NCI-H2081 (cell line): ENCODE measurements at places on chromosomes 12 and 14.

DNA sequence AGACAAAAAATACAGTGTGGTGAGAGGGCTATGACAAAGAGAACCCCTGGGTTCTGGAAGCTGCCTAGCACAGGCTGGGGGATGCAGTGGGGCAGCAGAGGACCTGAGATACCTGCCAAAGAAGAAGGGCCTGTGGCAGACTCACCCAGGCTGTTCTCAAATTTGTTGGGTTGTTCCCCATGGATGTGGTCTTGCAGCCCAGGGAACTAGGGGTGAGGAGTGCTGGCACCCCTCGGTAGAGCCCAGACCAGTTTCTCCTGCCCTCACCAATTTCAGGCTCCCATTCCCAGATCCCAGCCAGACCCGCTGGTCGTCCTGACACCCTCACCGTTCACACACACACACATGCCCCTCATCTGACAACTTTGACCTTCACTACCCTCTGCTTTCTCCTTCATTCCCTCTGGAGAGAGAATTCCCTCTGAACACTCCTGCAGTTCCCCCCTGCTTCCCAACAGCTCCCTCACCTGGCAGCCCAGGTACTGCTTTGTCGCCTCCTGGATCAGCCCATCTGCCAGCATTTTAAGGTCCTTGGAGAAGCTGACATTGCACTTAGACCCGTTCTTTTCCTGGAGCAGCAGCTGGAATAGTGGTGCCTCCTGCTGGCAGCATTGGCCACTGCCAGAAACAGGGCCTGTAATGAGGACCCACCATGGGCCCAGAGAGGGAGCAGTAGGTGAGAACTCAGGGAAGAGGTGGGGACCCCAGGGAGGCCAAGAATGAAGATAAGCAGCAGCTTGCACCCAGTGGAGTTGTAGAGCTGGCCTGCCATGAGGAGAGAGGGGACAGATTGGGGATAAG is 5.9 kb upstream of the GDF11 start:
- peak; percentile 61 for DNase-seq

GRCh38 chr12:124767066-124767821 is 96.4 kb downstream of the SCARB1 start:
- DNase-seq: peak; percentile 43

GRCh38 chr12:105897311-105897725 is 241.4 kb downstream of the NUAK1 start:
- DNase-seq: no peak

DNA sequence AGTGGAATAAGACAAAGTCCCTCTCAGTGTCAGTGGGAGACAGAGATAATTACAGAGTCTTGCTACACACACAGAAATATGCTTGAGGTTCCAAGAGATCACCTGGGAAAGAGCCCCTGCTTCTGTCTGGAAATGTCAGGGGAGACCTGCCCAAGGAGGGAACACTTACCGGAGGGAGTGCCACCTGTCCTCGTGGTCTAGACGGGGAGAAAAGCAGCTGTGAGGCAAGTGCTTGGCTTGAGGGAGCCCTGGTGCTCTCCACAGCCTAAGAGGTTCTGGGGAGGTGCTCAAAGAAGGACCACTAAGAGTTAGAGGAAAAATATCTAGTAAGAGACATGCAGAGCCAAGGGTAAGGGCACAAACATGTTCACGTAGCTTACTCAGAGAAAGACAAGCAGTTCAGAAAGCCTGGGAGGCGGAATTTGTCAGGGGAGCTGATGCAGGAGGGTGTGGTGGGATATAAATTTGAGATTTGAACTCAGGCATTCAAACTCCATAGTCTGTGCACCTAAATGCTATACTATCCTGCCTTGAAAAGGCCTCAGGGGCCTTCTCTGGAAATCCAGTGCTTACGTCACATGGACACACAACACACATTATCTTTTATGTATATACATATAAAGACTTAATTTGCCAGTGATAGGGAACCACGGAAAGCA is 38.2 kb upstream of the GNPNAT1 start:
- no peak for DNase-seq

GRCh38 chr12:94699801-94700200 is 49.4 kb upstream of the TMCC3 start:
- DNase-seq: no peak

DNA sequence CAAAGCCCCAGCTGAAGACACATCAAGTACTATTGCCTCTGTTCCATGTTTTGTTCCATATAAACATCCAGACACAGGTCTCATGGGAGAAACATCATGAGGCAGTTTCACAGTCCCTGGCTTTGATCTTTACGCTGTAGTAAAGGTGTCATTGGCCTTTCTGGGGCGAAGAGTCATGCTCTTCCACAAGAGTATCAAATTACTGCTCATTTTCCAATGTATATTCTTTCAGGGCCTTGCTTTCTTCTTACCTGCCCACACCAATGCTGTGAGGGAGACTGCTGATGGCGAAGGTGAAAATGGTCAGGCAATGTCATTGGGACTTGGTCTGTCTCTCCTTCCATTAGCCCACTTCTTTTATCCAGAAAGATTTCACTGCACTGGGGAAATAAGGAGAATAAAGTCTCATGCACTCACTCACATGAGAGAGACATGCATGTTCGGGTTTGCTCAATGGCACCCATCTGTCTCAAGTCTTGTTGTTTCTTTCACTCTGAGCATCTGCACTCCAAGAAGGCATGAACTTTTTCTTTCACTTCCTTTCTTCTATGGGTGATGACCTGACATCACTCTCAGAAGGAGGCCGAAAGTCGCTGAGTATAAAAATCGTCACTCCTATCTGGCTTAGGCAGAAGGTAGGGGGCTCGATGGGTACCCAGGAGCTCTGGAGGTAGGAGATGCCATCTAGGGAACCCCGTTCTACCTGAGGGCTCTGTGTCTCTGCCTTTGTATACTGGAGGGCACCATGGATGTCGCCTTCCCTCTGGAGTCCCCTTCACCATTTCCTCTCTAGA is 1.3 kb upstream of the JDP2 start:
- DNase-seq: no peak

- no peak for DNase-seq
Measured at GRCh38 chr14:103312006-103312635, 21.9 kb upstream of the EIF5 start.

- no peak for DNase-seq
Measured at GRCh38 chr12:92930421-92930820, 1.3 kb upstream of the EEA1 start.

DNA sequence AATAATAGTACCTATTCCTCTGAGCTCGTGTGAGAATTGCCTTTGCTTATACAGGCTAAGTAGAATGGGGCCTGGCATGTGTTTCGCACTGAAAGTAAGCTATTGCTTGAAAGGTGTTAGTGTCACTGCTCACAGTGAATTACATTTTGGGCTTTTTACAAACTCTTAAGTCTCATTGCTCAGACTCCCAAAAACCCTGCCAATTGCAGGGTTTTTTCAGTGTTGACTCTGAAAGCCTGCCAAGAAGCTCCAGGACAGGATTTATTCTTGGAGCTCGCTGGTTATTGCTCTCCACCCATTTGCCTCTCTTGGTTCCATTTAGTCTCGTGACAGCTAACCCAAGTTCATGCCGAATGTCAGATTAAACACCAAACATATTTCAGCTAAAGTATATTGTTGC is 39.8 kb downstream of the NOPCHAP1 start:
- peak; percentile 39 for DNase-seq

GRCh38 chr12:31813305-31813704 is 84.5 kb upstream of the AMN1 start:
- DNase-seq: no peak

DNA sequence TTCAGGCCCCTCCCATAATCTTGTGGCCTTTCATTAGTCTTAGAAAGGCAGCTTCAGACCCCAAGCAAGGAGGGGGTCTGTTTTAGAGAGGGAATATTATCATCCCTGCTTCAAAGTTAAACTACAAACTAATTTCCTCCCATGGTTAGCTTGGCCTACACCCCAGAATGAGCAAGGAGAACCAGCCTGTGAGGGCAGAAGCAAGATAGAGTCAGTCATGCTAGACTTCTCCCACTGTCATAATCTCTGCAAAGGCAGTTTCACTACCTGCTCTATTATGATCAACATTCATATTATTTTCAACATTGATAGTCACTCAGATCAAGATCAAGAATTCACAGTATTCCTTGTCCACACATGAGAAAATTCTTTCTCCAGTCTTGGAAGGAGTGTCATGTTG is 105.1 kb downstream of the GXYLT1 start:
- DNase-seq: no peak

DNA sequence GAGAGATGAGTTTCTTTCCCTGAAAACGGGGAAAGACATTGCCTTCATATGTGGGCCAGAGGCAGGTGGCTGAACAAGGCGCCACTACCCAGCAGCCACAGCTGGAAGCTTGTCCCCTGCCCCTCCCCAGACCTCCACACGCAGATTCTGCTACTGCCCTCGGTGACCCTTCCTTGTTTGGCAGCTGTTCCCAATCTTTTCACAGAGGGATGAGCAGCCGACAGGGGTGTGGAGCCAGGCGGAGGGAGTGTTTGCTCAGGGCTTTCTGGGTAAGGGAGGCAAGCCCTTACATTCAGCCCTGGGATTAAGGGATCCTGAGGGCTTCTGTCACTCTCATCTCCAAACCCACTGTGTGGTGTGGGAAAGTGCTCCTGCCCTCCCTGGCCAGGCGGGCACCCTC is 4.5 kb upstream of the KRT4 start:
- DNase-seq: no peak

GRCh38 chr12:93347054-93347785 is 30.5 kb upstream of the NUDT4 start:
- no peak for DNase-seq

DNA sequence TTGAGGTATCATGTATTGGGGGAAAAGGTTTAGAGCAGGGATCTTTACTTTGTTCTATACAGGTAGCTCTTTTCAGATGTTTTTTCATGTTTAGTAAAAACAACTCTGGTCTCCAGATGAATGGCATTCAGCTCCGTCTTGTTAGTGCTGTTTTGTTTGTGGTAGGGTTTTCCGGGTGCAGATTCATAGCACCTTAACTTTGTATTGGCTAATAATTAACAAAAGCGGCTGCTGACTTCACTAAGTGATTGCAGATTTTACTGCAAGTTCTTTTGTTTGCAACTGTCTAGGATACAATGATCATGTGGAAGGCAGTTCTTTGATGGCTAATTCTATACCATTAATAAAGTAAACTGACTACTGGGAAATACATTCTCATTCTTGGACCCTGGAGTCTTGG is 32.2 kb upstream of the BHLHE41 start:
- no peak for DNase-seq

DNA sequence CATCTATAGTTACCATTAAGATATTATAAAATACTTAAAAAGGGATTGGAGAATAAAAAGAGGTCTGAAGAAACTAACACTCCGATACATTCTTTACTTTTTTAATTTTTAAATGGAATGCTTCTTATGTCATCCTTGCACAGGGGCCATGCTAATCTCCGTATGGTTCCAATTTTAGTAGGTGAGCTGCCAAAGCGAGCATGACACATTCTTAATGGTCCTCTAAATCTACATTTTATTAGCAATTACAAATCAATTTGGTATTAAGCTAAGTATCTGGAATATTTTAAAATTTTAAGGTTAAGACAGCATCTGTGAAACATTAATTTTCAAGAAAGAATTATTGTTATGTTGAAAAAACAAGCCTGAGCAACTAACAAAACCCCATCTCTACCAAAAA is 6.2 kb upstream of the ARID4A start:
- DNase-seq: no peak

DNA sequence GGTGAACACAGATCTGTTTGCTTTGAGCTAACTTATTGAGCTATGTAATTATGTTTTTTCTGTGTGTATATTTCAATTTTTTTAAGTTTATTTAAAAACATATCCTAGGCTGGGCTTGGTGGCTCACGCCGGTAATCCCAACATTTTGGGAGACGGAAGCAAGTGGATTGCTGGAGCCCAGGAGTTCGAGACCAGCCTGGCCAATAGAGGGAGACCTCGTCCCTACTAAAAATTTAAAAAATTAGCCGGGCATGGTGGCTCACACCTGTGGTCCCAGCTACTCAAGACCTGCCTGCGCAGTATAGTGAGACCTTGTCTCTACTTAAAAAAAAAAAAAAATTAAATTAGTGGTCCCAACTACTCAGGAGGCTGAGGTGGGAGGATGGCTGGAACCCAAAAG is 16.2 kb upstream of the RNASE1 start:
- DNase-seq: no peak

GRCh38 chr14:21104448-21105060 is 3.7 kb downstream of the TMEM253 start:
- DNase-seq: peak; percentile 76

DNA sequence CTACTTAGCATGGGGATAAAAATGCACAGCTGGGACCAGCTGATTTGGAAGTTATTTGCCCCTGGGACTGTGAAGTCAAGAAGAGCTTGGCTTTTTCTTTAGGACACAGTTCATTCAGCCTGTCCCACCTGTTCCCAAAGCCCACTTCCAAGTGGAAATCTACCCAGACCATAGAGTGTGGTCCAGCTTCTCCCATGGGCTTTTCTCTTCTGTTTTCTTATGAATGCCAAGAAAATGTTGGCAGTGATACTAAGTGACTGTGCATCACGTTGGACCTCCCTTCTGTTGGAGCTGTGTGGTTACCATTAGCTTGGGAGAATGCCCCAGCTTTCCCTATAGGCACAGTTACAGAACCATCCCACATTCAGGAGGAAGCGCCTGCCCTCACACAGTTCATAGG is 89.4 kb downstream of the NT5DC3 start:
- no peak for DNase-seq

GRCh38 chr12:49599961-49600360 is 5.5 kb downstream of the FAM186B start:
- no peak for DNase-seq

DNA sequence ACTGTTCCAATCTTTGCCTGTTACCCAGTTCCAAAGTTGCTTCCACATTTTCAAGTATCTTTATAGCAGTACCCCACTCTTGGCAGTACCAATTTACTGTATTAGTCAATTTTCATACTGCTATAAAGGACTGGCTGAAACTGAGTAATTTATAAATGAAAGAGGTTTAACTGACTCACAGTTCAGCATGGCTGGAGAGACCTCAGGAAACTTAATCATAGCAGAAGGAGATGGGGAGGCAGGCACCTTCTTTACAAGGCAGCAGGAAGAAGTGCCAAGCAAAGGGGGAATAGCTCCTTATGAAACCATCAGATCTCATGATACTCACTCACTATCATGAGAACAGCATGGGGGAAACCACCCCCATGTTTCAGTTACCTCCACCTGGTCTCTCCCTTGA is 215.0 kb downstream of the SNAPC1 start:
- DNase-seq: no peak

DNA sequence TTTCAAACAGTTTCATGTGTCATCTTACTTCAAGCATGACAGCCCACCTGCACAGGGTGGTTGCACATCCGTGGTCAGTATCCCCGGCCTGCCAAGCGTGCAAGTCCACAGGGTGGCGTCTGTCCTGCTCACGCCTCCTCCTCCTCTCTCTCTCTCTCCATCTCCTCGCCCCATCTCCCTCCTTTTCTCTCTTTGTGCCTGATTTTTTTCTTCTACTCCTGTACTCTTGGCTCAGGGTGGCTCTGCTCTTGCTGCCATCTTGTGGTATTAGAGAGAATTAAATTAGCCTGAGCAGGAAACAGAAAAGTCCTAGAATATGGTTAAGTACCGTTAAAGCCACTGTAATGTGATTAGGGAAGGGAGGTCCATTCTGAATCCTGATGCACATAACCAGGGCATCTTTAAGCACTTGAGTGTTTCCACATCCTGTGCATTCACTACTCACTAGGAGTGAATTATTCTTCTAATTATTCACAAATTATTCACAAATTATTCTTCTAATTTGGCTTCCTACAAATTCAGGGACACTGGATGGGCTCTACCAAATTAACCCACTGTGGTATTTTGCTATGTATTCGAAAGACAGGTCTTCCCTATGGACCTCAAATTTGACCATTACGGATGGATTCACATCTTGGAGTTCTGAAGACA is 25.5 kb upstream of the DTX1 start:
- peak; percentile 31 for DNase-seq
